Activated naive CD4-positive, alpha-beta T cell treated with anti-CD3 and anti-CD28 coated beads for 36 hours (primary cell): ENCODE measurements at places on chromosomes 5 and 9. TPM values are rescaled to one million over a fixed set of nuclear protein-coding genes. Genes with fewer than 3 reads are reported as not detected.

- DNase-seq = no peak
Observed at GRCh38 chr9:129666575-129666974, 1.1 kb downstream of the PRRX2 start.

The SPAG8 gene
- total RNA-seq = 0.95 TPM

The ACOT12 gene
- not detected for total RNA-seq

The SPATA6L gene
- total RNA-seq = 0.91 TPM

The ECPAS gene
- total RNA-seq = 56.8 TPM
